Posterior cingulate gyrus (tissue), 11 donors: ENCODE measurements at places on chromosomes 1 and 21.
A peak's percentile ranks its signal among the peaks of the same experiment; 100 is the strongest.

DNA sequence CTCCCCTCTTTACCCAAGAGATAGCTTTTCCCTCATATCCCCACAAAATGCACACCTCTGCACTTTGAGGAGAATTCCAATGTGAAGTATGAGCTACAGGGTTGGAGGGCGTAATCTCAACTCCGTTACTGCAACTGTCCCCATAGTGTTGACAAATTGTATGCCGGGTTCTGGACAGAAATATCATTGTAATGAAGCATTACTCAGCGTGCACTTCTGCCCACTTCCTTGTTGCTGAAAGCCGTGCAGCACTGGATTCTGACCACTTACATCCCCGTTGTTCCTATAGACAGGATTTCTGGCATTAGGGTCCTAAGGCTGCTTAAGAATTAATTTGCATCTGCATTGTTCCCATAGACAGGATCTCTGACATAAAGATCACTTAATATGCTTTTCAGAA, 205.6 kb downstream of the RHOU start:
- no peak for DNase-seq

DNA sequence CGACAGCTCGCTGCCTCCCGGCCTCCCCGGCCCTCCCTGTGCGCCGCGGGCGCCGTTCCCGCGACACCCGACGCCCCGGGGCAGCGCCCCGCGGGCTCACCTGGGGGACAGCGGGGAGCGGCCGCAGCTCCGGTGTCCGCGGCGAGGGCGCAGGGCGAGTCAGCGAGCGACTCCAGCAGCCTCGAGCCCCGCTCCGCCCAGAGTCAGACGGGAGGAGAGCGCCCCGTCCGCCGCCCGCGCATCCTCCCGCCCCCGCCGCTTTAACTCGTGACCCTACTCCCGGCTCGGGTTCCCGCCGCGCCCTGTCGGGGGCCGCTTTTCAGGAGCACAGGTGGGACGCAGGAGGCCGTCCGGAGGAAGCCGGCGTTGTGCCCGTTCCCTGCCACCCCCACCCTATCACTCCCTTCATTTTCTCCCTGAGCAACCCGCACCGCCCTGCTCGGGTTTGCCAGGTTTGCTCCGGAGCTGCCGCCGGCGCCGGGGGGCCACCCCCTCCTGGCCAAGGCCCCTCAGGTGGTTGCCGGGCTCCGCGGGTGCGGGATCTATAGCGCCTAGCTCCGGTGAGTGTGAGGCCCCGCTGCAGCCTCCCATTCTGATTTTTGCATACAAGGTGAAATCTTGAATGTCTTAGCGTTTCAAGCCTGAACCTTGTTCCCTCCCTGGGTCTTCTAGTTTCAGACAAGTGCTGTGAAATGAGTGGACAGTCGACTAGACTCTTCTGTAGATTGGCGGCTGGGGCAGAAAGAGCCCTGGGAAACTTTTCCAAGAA, at the start of gene MCOLN3:
TSS of gene MCOLN3 (minus strand) at position 205 of the 769 bp plus-strand sequence. CDS start 3,140 bp downstream, outside the sequence.
- peak; percentile 66 for DNase-seq

- no peak for DNase-seq
Observed at GRCh38 chr1:43706598-43707189, 642 bp upstream of the ST3GAL3 start.

DNA sequence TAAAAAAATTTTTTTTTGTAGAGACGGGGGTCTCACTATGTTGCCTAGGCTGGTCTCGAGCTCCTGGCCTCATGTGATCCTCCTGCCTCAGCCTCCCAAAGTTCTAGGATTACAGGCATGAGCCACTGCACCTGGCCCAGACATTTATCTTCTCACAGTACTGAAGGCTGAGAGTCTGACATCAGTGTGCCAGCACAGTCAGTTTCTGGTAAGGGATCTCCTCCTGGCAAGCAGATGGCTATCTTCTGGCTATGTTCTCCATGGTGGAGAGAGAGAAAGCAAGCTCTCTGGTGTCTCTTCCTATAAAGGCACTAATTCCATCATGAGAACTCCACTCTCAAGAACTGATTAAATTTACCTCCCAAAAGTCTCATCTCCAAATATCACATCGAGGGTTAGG, 57.8 kb upstream of the C1orf185 start:
- DNase-seq, result no peak

GRCh38 chr1:228865627-228866330, 130.5 kb downstream of the RHOU start:
- DNase-seq, result no peak
